ENCODE measurements at places on chromosomes 16 and 17.

GRCh38 chr17:52648995-52649394 is 490.5 kb upstream of the CA10 start:
- no peak for DNase-seq

- no peak for DNase-seq
Measured at GRCh38 chr17:72734613-72735012, 357.9 kb downstream of the SLC39A11 start.

DNA sequence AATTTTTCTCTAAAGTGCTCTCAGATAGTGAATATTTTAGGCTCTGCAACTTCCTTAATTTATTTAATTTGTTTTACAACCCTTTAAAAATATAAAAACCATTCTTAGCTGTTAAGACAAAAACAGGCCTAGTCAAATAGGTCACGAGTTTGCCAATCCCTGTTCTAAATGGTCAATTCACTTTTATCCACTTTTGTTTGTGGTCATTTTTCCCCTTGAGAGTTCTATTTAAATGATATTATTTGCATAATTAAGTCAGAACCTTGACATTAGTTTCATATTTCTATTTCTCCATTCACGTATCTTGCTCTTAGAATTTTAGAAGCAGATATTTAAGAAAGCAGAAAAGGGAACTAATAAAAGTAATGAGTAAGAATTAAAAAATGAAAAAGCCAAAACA is 4.0 kb downstream of the AMFR start:
- DNase-seq: no peak

DNA sequence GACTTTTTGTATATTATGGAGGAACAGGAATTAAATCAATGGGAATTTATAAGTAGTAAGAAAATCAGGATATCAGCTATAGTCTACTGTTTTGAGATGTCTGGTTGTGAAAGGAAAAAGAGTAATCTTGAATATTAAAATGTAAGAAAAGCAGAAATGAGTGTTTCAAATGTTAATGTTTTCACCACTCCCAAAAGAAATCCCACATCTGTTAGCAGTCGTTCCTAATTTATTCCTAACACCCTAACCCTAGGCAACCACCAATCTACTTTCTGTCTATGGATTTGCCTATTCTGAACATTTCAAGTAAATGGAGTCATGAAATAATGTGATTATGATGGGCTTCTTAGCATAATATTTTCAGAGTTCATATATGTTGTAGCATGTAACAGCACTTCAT is 133.0 kb downstream of the CHD9 start:
- no peak for DNase-seq

DNA sequence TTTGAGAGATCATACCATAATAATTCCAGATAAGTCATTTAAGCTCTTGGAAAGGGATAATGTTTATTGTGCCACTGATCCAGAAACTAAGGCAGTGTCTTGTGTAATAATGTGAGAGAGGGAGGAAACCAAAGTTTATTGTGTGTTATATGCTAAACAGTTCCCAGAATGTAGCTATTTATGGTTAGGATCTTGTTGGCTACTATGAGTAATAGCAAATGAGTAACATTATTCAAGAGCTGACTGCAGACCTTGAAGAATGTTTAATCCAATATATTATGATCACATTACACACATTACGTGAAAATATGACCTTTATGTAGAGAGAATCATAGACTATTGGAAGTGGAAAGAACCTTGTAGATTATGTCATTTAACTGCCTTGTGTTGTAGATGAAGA is 139.5 kb downstream of the BCAS3 start:
- no peak for DNase-seq

DNA sequence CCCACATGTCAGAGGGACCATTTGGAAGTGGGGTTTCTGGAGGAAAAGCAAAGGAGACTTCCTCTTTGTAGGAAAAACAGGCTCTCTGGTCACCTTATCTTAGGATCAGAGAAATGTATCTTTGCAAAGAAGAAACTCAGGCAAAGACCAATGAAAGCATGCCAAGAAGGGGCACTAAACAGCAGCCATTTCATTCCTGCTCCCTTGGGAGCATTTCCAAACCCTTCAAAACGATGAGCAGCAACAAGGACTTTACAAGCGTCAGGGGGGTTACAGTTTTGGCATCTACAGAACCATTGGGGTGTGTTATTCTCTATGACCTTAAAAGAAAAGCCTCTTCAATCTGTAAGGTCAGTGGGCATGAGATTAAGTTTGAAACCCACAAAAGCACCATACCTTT is 122.8 kb downstream of the SMG6 start:
- no peak for DNase-seq

- DNase-seq: no peak
Measured at GRCh38 chr16:12043953-12044352, 67.4 kb downstream of the SNX29 start.

- no peak for DNase-seq
Measured at GRCh38 chr17:72417627-72418026, 296.8 kb downstream of the SOX9 start.

DNA sequence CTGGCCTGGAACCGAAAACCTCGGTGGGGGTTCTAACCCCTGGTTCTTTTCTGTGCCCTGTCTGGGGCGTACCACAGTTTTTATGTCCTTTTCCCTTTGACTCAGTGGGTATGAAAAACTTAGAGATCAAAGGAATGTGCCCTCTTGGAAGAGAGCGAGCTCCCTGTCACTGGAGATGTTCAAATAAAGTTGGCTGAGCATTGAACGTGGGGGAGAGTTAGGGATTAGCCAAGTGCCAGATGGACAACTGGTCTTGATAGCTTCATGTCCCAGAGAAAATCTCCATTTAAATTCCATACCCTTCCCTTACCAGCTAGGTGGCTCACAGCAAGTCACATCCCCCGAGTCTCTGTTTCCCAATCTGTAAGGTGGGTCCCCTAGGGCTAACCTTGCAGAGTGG is 9.5 kb downstream of the ADGRG1 start:
- DNase-seq: no peak

GRCh38 chr16:68281368-68282063 is 17.2 kb downstream of the SLC7A6 start:
- DNase-seq: no peak

- no peak for DNase-seq
Measured at GRCh38 chr17:38751144-38751807, 1.3 kb upstream of the PSMB3 start.

DNA sequence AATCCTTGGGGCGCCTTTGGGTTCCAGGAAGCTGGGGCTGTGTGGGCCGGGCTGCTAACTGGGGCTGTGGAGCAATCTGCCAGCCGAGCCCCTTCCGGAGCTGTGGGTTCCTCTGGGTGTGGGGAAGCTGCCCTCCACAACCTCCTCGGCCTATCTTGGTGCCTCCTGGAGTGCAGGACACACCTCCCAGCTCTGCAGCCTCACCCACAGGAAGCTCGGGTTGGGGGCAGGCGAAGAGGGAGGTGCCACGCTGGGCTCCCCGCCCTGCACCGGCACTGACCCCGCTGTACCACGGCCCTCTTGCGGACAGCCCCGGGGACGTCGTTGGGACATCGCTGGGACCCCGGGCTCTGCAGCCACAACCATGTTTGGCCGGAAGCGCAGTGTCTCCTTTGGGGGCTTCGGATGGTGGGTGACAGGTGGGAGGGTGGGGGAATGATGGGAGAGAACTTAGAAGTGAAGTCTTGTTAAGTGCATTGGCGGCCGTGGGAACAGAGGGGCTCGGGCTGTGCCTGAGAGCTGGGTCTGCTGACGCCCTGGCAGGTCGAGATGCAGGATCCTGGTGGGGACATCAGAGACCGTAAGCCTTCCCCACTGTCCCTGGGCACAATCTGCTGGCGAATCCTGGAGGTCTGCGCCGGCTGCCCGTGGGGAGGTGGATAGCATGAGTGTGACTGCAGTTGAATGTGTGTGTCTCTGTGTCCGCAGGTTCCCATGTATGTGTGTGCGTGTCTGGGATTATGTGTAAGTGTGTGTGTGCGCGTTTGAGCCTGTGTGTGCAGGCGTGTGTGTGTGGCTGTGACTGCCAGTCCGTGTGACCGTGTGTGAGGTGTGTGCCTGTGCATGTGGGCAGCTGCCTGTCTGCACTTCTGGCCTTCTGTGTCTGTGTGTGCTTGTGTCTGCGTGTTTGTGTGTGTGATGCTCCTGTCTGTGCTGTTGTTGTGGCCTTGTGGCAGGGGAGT is at the start of gene RAP1GAP2:
Gene RAP1GAP2, plus strand, starts transcription at position 275 of the 962 bp plus-strand sequence. Its CDS starts 90 bp downstream, at position 365.
- DNase-seq: no peak

- no peak for DNase-seq
Measured at GRCh38 chr17:72976971-72977770, 115.3 kb downstream of the SLC39A11 start.

GRCh38 chr17:13996276-13996675 is 73.0 kb upstream of the COX10 start:
- no peak for DNase-seq

GRCh38 chr17:67637901-67638641 is 79.7 kb upstream of the NOL11 start:
- DNase-seq: no peak

GRCh38 chr17:38892083-38892482 is 22.2 kb downstream of the LASP1 start:
- DNase-seq: no peak

- DNase-seq: no peak
Measured at GRCh38 chr17:78748730-78749317, 33.2 kb downstream of the CYTH1 start.

GRCh38 chr16:8903004-8903403 is 20.9 kb downstream of the LITAFD start:
- no peak for DNase-seq

- DNase-seq: no peak
Measured at GRCh38 chr16:50335196-50335958, 33.4 kb downstream of the BRD7 start.

DNA sequence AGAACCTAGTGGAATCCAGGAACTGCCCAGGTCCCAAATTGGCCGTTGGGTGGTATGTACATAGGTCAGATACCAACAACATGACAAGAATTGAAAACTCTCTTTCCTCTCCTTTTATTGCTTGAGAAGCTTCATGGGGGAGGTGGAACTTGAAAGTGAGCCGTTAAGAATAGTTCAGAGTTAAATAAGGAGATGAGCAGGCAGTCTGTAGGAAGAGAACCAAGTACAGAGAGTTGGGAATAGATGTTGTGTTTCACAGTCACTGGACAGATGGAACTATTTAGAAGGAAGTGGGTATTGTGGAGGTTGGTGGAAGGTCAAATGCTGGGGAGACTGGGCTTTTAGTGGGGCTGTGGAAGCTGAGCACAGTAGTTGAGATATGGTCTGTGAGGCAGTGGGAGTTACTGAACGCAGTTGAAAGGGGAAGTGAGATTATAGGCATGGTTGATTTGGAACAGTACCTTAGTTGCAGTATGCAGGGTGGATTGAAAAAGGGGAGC is 26.4 kb downstream of the ARHGAP44 start:
- no peak for DNase-seq

DNA sequence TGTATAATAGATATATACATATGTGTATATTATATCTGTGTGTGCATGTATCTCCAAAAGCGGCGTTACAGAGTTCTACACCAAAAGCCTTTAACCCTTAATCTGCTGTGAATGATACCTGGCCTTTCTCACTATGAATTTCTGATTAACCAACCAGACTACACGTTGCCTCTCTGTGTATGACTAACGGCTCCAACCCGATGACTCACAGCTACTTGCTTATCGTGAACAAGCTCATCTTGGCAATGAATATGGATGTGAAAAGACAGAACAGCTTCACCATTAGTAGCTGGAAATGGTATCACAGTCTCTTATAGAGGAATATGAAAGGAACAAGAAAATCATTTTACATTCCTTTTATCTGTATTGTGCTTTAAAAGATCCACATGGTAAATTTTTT is 23.8 kb upstream of the ARHGAP44 start:
- DNase-seq: no peak

DNA sequence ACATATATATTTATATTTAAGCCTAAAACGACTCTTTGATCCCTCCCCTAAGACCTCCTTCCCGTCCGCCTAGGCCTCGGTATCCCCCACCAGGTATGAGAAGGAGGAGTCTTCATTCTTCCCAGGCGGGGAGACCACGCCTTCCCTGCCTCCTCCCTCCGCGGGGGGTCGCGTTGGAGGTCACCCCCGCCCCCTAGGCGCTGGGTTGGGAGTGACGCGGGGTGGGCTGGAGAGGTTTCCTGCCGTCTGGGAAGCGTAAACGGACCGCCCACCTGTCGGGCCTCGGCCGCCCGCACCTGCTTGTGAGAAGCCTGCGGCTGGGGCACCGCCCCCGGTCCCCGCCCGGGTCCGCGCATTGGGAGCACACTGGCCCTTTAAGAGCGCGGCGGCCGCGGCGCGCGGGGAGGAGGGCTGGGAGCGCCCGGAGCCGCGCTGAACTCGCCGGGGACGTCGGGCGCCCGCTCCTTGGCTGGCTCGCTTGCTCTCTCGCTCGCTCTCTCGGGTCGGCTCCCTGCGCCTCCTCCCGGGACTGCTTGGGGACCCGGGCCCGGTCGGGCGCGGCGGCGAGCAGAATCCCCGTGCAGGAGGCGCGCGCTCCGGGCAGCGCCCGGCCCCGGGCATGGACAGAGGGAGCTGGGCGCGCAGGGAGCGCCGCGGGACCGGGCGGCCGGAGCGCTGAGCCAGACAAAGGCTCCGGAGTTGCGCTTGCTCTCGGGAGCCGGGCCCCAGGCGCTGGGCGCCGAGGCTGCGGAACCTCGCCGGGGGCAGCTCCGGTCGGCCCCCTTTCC is at the start of gene MMP15:
Gene MMP15, plus strand, starts transcription at position 404 of the 788 bp plus-strand sequence. CDS start 597 bp downstream, outside the sequence.
- no peak for DNase-seq

- DNase-seq: no peak
Measured at GRCh38 chr17:13626703-13627102, 25.0 kb upstream of the HS3ST3A1 start.

DNA sequence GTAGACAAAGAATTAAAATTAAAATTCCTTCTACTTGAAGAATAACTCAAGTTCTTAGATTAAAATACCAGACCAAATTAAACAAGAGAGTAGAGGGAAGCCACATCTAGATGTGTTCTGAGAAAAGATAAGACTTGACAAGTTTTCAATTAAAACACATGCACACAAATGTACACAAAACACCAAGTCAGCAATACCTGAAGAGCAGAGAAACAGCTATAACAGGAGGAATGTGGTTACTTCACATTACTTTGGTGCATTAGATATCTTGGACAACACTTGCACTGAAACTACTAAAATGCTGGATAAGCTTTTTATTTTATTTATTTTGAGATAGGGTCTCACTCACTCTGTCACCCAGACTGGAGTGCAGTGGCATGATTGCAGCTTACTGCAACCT is 113.9 kb downstream of the MAP2K4 start:
- no peak for DNase-seq
